ENCODE measurements at places on chromosomes 4 and X. TPM values are rescaled to one million over a fixed set of nuclear protein-coding genes. Genes with fewer than 3 reads are reported as not detected.

- no peak for DNase-seq
These were observed 284.6 kb upstream of the GATB start for GRCh38 chr4:152045449-152045806.

DNA sequence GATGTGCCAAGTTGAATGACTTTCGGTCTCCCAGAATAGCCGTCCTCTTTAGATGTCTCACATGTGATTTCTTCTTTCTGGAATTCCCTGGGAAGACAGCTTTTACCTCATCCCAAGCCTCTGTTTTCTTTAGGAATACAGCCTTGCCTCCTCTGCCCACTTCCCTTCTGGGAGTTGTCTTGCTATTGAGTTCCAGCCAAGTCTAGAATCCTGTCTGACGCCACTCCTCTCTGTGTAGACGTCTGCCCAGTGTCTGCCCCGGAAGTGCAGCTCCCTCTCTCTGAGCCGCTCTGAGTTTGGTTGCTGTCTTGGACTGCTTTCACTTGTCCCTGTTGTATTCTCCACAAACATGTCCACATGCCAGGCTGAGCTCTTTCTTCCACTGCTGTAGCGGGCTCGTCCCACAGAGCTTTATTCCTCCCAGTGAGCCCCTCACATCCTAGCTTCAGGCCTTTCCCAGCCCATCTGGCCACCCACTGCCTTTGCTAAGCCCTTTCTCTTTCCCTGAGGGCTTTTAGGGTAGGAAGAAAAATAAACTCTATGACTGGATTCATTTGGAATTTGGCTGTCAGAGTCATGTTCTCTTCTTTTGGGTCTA is 9.0 kb upstream of the IGFBP7 start:
- no peak for DNase-seq

- DNase-seq, result no peak
These were observed 49.2 kb downstream of the IRF2 start for GRCh38 chr4:184424993-184425758.

GRCh38 chr4:42543762-42544161 is 113.1 kb downstream of the ATP8A1 start:
- no peak for DNase-seq

GRCh38 chrX:105464618-105465017 is 244.1 kb upstream of the TEX13A start:
- DNase-seq, result no peak

DNA sequence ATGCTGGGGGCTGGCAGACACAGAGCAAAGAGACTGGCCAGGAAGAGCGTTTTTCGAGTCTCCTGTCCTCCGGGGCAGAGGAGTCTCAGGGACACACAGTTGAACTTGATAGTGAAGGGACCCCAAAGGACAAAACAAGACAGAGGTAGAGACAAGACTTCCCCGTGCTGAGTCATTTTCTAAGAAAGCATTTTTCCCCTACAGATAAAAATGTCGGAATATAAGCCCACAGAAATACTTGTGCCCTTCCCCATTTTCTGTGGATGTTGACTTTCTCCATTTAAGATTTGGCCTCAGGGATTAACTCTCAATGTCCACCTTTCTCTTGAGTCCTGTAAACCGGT is 523 bp upstream of the BTK start:
- DNase-seq, result no peak

GRCh38 chrX:72176981-72177380 is 4.6 kb upstream of the PIN4 start:
- no peak for DNase-seq

GRCh38 chrX:140110081-140110650 is 144.8 kb upstream of the CXorf66 start:
- no peak for DNase-seq

- DNase-seq, result no peak
These were observed 39.8 kb downstream of the NHS start for GRCh38 chrX:17414839-17415238.

DNA sequence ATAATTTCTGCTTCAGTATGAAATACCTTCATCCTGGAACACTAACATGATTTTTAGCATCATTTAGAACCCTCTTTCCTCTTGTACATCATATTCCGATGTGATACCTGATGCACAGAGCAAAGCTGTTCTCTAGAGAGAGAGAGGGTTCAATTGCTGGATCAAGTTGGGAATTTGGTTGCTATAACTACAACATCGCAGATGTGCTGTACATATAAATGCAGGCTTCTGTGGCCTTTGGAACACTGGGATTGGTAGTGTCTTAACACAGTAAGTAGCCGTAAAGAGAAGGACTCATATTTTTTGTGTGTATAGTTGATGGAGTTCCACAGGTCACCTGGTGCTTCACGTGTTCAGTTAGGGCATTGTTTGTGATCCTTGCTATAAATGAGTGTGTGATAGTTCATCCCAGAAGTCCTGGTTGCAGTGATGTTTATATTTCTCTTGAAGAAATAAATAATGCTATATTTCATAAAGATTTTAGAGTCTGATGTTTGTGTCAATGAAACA is 119.2 kb downstream of the RAPGEF2 start:
- DNase-seq, result no peak

DNA sequence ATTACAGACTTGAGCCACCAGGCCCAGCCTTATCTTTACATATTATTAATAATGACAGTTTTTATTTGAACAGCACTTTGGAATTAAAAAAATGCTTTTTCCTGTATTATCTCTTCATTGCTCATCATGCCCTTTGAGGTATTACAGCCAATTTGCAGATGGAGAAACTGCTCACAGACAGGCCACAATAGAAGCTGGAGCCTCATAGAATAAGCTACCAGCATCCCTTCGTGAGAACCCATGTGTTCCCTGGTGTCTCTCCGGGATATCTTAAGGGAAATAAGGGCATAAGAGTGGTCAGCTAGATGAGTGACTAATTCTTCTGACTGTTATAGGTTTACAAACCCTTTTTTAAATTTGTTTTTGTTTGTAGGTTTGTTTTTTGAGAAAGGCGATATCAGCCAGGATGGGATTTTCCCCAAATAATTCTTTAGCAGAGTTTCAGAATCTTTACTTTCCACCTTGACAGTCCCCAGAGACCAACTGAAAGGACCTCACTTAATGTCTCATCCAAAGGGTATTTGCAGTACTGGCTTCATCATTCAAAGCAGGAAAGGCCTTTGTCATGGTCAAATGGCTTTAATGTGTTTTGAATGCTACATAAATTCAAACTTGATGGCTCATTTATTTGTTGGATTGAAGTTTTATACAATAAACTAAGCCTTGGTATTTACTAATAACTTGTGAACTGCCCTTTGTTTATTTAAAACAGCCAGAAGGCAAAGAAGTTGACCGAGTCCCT is 48.0 kb upstream of the SOD3 start:
- no peak for DNase-seq

DNA sequence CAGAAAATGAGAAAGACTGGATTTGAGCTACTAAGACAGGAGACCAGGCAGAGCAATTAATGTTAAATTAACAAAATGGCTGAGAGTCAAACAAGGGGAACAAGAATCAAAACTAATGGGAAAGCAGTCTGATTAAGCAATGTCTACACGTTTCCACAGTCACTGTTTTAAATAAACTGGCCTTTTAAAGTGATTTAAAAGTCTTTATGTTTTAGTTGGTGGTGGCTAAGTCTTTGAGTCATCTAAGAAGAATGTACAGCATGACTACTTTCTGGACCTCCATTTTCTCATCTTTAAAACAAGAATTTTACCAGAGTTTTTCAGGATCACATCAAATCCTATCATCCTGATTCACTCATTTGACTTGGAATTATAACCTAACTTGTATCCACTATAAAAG is 233.8 kb downstream of the ENOX2 start:
- DNase-seq, result no peak

DNA sequence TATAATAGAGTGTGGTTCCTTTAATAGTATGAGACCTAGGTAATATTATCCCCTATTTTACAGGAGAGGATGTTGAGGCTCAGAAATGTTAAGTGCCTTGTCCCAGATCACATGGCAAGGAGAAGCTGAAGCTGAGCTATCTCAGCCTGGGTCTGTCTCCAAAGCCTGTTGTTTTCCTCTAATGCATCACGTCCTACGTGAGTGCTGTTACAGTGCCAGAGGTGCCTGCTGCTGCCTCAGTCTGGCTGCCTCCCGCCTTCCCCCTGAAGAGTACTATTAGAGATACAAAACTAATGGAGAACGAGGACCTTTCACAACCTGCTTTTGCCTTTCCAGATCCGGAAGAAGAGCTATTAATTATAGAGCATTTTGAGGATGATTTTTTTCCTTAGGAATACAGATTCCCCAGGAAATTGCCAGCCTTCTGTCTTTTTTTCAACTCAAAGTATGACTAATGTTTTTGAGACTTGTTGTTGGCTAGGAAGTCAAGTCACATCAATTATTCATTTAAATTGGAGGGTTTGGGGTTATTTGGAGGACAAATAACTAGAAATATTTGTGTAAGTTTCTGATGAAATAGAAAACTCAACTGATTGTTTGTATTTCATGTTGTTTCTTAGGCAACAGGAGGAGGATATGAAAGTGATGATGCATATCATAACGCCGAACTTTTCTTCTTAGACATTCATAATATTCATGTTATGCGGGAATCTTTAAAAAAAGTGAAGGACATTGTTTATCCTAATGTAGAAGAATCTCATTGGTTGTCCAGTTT is 43.9 kb upstream of the MTMR1 start:
- DNase-seq, result no peak

GRCh38 chr4:185712350-185713024 is 99.5 kb downstream of the SORBS2 start:
- DNase-seq, result no peak

GRCh38 chr4:125832161-125832560 is 517.4 kb downstream of the FAT4 start:
- no peak for DNase-seq

DNA sequence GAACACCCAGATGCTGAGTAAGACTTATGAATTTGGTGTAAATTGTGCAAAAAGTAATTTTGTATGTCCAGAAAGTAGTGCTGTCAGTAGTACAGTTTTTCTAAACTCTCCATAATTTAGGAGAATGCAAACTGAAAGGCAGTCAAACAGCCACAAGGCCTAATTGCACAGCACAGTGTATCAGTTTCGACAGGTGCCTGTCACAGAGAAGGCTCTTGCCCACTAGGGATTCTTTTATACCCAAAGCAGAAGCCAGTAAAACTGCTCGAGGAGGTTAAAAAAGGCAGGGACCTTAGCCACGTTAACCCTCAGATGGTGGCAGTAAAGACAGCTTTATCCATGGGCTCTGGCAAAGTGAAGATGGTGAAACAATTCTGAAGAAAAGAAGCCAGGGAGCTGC is 69.4 kb upstream of the GATB start:
- DNase-seq, result no peak

- no peak for DNase-seq
These were observed 9.6 kb upstream of the DLG3 start for GRCh38 chrX:70434914-70435586.

DNA sequence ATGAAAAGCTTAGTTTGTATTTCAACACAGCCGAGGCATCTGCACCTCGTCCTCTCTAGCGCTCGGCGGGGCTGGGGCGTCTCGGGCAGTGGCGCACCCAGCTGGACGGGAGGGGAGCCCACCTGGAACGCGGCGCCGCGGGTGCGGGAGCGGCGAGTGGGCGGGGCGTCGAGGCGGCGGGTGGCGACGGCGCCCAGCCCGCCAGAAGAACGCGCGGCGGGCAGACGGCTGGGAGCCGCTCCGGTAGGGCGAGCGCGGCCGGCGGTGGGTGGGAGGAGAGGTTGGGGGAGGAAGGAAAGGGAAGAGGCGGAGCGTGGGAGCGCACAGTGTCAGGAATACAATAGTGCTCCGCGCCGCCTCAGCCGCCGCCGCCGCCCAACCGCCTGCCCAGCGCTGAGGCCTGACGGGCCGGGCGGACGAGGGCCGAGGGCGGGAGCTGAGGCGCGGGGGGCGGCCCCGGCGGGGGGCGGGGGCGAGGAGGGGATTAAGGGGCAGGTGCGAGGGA is at the start of gene JADE3:
Gene JADE3 (plus strand): TSS at position 324 of the 505 bp plus-strand sequence. CDS start 72,474 bp downstream, outside the sequence.
- DNase-seq, result peak; percentile 43

GRCh38 chrX:115553171-115553570 is 7.8 kb upstream of the PLS3 start:
- DNase-seq, result no peak

DNA sequence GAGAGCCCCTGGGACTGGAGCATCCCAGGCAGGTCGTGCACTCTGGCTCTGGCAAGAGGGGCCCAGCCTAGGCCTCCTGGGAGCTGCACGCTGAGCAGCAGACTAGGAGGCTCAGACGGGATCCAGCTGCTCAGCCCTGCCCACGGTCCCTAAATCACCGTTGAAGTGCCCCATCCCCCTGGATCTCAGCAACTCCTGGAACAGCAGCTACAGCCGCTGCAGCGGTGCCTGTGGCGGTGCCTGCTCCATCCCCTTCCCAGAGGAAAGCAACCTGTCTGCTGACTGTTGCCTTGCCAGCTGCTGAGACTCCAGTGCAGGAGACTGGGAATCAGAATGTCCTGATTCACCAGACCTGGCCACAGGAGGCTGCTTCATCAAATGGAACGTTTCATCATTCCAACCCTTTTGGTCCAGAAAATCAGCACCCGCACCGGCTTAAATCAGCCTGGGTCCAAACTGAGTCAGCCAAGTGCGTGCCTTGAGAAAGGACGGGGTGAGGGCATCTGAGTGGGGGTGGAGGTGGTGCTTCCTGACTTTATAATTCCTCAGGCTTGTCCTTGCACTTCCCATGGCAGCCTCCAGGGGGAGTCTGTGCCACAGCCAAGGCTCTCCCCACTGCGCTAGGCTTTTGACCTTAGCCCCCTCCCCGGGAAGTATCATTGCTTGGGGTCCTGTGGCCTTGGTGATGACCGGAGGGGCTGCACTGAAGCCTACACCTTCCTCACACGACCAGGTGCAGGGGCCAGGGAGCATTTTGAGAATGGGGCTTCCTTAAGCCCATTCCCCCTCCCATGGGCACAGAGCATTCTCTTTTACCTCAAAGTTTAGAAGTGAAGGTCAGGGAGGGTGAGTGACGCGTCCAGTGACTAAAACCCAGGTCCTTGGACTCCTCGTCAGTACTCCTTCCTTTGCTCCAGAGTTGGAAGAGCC is 6.5 kb downstream of the ZNF185 start:
- DNase-seq, result peak; percentile 48

- no peak for DNase-seq
These were observed 199.0 kb downstream of the GPC3 start for GRCh38 chrX:133786382-133786781.

Gene MTNR1A
- total RNA-seq, result not detected

Gene CACNA1F
- 2.2 TPM for total RNA-seq

Gene NHS
- total RNA-seq, result 1.2 TPM

Gene EGF
- not detected for total RNA-seq

Gene COL4A6
- total RNA-seq, result not detected

Gene MAGEB10
- total RNA-seq, result not detected

Gene SLC49A3
- 2.0 TPM for total RNA-seq

Gene ESX1
- not detected for total RNA-seq

Gene PRSS48
- total RNA-seq, result not detected
